ENCODE measurements at places on chromosomes 1 and 21.

- DNase-seq: no peak
Measured at GRCh38 chr1:153649863-153650235, 8.7 kb upstream of the SNAPIN start.

- no peak for DNase-seq
Measured at GRCh38 chr1:84379917-84380180, 18.4 kb upstream of the DNASE2B start.

DNA sequence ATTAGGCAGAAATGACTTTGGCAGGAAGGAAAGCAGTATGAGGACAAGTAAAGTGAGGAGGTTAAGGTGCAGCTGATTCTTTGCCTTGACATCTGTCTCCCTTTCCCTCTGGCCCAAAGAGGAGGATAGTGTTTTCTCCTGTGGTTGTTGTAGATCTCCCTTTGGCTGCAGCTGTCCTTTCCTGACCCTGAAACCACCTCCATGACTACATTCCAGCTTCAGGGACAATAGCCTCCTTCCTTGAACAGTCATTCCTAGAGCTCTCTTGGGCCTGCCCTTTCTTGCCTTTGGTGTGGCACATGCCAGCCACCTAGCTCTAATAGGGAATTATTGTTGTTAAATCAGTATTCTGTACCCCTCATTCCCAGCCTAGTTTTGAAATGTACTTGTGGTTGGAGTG, 6.2 kb downstream of the ZMYM1 start:
- DNase-seq: no peak

DNA sequence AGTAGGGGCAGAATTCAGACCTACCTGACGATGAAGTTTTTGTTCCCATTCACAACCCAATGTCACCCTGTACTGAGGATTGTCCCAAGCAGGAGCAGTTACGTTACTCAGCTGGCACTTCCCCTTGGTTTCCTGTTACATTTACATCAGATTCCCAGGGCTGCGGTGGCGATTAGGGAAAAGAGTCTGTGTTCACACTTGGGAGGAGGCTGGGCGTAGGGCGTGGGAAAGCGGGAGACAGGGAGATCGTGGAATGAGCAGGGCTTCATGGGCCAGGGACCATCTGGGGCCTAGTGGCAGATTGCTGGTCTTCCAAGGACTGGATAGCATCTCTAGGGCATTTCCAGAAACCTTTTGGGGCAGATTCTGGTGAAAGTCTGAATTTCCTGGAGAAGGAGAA, 39.0 kb downstream of the TBX19 start:
- no peak for DNase-seq

DNA sequence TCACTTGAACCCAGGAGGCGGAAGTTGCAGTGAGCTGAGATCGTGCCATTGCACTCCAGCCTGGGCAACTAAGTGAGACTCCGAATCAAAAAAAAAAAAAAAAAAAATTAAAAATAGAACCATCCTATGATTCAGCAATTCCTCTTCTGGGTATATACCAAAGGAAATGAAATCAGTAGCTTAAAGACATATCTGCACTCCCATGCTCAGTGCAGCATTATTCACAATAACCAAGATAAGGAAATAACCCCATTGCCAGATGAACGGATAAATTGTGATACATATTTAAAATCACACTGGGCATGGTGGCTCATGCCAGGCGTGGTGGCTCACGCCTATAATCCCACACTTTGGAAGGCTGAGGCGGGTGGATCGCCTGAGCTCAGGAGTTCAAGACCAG, 23.8 kb downstream of the ALDH9A1 start:
- no peak for DNase-seq

DNA sequence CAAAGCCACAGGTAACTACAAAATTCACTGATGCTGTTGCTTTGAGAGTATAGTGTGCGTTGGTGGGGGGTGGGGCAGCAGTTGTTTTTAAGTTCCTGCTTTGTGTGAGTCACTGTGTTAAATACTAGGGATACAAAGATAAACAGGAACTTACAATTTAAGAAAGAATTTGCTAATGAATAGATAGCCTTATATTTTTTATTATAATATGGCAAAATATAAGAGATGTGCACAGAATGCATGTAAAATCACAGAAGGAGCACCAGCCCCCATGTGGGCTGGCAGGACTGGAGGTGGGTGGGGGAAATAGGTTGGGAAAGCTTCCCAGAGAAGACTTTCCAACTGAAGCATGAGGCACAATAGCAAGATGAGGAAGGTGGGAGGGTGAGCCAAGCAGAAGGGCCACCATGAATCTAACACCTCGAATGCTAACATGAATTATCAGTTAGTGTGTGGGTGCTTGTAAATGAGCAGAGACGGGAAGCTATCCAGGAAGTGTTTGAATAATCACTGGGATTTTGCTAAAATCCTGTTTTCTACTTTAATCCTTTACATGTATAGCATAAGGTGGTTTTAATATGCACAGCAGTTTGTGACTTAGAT, 57.0 kb upstream of the RAVER2 start:
- no peak for DNase-seq

GRCh38 chr1:79373481-79374125, 367.1 kb upstream of the ADGRL4 start:
- DNase-seq: no peak

- DNase-seq: peak; percentile 62
Measured at GRCh38 chr1:179881642-179882252, 338 bp upstream of the TOR1AIP1 start.

DNA sequence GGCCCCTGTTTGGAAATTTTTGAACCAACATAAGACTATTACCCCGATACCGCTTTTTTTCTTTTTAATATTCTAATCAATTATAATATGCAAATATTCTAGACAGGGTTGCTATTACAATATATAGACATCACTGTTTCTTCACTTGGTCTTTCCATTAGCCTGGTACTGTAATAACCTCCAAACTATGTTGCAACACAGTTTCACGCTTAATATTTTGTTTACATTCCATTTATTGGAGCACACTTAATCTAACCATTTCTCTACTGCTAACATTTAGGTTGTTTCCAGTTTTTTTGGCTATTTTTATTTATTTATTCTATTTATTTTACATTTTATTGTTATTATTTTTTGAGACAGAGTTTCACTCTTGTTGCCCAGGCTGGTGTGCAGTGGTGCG, 17.6 kb upstream of the NID1 start:
- DNase-seq: no peak

DNA sequence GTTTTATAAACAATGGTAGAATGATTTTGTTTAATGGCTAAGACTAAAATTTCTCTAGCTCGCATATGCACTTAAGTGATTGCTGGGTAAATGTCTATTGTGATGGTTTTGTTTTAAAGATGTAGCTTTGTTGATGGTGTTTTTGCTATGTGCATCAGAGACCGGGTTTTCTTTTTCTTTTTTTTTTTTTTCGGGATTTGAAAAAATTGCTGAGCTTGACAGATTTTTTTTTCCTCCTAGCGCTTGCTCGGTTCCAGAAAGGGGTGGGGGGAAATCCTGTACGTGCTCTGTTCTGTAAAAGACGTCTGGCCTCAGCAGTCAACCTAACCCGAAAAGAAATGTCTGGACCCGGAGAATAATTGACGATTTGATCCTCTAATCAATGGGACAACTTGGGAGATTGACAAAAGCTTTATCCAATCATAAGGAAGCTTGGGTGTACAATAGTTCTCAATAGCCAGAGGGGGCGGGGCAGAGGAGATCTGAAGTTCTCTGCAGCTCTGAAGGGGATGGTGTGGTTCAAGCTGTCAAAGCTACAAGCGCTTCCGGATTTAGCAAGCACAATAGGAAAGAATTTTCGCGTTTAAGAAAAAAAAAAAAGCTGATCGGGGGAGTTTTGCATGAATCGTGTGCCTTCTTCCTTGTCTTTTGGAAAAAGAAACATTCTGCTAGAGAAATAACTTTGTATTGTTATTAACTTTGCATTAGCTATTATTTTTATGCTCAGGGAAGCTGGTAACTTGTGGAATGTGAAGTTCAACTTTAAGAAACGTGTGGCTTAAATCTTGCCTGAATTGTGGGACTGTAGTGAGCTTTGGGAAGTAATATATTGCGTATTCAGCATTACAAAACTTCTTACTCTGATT, 4.5 kb upstream of the NFIA start:
- peak; percentile 100 for DNase-seq

- DNase-seq: no peak
Measured at GRCh38 chr1:185608177-185608576, 126.0 kb upstream of the HMCN1 start.

GRCh38 chr1:29444782-29445729, 208.7 kb downstream of the PTPRU start:
- DNase-seq: no peak

GRCh38 chr1:29793101-29793546, 556.8 kb downstream of the PTPRU start:
- peak; percentile 50 for DNase-seq

DNA sequence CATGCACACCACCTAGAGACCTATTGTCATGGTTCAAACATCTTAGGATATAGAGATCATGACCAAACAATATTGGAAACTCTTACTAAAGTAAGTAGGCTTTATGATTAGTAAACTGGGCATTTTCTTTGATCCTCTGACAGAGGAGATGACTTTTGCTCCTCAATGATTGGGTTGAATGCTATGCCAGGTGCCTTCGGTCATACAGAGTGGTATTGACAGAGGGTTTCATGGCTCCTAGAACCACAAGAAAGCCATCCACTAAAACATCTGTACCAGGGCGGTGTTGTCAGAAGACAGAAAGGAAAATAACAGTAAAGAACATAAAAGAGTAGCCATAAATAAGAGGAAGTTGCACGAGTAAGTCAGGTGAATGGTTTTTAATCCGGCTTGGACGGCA, 20.8 kb upstream of the SAMSN1 start:
- DNase-seq: no peak

DNA sequence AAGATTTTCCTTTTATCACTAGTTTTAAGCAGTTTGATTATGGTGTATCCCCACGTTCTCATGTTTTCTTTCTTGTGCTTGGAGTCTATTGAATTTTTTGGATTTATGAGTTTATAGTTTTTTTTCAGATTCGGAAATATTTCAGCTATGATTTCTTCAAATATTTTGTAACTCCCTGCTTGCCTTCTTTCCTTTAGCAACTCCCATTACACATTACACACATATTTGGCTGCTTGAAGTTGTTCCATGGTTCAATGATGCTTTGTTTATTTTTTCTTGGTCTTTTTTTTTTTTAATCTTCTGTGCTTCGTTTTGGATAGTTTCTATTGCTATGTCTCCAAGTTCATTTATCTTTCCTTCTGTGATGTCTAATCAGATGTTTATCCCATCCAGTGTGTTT, 48.5 kb upstream of the WARS2 start:
- no peak for DNase-seq

GRCh38 chr21:42396799-42397745, 1.2 kb upstream of the TMPRSS3 start:
- no peak for DNase-seq

DNA sequence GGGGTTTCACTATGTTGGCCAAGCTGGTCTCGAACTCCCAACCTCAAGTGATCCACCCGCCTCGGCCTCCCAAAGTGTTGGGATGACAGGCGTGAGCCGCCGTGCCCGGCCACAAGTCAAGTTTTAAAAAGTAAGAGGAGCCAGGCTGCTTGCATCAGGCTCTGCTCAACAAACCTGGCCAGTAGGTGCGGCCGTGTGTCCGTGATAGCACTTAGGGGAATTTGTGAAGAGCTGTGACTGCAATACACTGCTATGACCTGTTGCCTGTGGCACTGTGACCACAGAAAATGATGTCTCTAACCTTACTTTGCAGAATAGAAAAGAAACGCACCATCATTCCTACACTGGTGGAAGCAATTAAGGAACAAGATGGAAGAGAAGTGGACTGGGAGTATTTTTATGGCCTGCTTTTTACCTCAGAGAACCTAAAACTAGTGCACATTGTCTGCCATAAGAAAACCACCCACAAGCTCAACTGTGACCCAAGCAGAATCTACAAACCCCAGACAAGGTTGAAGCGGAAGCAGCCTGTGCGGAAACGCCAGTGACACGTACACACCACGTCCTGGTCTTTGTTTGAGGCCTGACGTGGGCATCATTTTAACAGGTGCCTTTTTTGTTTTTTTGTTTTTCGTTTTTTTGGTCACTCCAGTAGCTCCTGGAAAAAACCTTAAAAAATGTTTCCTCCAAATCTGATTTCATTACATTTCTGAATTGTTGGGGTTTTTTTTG, 16.7 kb downstream of the C1orf174 start:
- no peak for DNase-seq

- DNase-seq: no peak
Measured at GRCh38 chr1:243520831-243521230, 265.0 kb downstream of the SDCCAG8 start.

DNA sequence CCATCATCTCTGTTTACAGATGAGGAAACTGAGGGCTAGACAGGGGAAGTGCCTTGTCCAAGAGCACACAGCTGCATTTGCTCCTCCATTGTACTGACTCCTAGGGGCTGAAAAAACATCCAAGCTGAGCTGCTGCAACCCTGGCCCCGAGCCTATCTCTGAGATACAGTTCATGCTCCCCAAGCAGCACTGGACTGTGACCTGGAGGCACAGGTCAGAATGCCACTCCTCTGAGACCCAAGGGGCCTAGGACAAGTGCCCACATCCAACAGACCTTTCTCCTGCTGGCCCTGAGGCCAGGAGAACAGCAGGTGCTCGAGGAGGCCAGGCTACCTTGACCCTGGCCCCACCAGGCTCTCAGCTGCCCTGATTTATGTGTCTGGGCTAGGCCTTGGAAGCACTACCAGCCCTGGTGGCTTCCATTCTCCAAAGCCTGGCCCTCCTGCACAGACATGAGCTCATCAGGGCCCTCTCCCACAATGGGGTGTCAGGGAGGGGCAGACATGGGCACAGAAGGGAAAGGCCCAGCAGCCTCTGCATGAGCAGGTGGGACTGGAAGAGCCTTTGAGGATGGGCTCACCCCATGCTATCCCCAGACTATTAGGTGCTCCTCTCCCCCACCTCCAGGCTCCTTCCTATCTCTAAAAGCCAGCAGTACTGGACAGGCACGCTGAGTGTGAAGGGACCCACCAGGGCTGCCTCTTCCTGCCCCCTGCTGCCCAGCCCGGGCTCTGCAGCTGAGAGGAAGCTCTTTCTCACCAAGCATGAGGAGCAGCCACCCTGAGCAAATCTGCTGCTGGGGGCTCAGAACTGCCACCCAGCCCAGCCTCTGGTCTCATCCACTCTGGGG, 18.8 kb downstream of the ADGRB2 start:
- DNase-seq: no peak

DNA sequence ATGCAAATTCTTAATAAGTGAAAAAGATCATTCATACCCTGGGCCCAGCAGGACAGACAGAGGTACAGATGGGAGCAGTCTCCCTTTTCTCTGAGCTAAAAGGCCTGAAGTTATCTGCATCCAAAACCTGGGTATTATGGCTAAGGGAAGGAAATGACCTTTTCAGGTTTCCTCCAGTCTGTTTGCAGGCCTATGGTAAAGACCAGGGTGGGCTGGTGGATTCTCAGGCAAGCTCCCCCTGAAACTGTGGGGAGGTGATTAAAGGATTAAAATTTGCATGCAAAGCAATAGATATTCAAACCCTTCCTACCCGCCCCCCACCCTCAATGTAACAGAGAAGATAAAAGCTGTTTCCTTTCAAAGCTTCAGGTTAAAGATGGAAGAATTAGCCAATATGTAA, 471.8 kb upstream of the RUNX1 start:
- no peak for DNase-seq

Data from non-pigmented ciliary epithelial cell (primary cell).